ENCODE measurements at places on chromosomes 5 and 9.

DNA sequence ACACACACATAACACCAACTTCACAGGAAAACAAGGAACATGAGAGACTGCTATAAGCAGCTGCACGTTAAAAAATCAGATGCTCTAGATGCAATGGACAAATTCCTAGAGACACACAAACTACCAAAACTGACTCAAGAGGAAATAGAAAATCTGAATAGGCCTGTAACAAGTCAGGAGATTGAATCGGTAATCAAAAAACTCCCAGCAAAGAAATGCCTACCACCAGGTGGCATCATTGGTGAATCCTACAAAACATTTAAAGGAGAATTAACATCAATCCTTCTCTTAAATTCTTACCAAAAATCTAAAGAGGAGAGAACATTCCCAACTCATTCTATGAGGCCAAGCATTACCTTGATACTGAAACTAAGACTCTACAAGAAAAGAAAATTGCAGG is 54.9 kb downstream of the NDST1 start:
- no peak for DNase-seq

- DNase-seq: no peak
Measured at GRCh38 chr5:37739817-37740261, 100.0 kb downstream of the GDNF start.

DNA sequence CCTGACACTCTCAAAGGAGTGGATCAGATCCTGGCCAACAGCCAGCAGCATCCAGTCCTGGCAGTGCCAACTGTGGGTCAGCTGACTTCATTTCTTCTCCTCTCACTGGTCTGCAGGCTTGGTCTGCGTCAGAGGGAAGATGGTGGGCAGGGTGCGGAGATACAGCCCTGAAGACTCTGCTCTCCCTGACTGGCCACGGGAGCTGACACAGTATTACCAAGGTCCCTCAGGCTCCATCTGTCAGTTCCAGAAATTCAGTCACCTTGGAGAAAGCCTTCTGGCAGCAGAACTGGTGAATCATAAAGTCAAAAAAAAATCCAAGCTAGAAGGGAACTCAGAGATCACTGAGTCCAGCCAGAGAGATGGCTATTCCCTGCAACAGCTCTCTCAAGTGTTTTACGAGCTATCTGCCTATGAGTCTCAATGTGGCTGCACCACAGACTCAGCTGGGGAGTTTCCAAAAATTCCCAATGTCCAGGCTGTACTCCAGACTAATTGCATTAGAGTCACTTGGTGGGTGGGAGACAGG is 27.9 kb downstream of the C1QTNF2 start:
- no peak for DNase-seq

DNA sequence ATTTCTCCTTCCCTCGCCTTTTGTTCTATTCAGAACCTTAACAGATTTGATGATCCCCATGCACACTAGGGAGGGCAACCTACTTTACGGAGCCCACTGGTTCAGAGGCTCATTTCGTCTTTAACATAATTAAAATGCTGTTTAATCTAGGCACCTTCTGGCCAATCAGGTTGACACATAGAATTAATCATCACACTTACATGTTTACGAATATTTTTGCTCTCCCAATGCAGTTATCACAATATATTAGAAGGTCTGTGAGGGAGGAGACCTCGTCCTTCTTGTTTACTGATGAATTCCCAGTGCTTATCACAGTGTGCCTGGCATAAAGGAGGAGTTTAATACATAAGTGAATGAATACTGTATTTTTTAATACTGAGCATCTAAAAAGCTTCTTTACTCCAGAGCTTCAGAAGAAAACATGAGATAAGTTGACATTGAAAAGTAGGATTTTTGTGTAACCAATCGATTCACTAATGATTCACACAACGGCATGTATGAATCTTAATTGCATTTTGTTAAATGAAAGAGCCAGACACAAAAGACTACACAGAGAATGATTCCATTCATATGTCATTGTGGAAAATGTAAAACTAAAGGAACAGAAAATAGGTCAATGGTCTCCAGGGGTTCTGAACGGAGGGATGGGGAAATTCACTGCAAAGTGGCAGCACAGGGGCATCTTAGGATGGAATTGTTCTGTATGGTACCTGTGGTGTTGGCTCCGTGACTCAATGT is 78.6 kb upstream of the VCAN start:
- DNase-seq: no peak

DNA sequence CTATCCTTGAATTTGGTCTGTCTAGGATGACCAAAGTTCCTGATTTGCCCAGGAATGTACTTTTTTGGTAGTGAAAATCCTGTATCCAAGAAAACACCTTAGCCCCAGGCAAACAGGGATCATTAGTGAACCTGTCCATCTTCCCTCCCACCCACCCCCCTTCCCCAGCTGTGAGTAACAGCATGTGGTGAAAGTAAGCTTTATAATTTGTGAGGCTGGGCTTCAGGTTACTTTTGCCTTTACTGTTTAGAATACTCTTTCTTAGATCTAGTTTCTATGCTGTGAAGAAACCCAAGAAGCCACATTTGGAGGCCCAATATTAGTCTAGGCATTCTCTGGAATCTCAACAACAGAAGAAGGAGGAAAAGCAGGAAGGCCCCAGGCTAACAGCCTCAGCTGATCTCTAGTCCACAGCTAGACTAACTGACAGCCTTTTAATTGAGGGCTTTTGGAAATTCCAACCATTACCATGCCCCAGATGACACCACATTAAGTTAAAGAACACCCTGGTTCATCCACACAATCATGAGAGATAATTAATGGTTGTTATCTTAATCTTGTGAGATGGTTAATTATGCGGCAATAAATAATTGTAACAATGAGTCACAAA is 703.0 kb upstream of the NUDT12 start:
- no peak for DNase-seq

GRCh38 chr9:134988706-134989105 is 71.0 kb upstream of the FCN1 start:
- DNase-seq: no peak

DNA sequence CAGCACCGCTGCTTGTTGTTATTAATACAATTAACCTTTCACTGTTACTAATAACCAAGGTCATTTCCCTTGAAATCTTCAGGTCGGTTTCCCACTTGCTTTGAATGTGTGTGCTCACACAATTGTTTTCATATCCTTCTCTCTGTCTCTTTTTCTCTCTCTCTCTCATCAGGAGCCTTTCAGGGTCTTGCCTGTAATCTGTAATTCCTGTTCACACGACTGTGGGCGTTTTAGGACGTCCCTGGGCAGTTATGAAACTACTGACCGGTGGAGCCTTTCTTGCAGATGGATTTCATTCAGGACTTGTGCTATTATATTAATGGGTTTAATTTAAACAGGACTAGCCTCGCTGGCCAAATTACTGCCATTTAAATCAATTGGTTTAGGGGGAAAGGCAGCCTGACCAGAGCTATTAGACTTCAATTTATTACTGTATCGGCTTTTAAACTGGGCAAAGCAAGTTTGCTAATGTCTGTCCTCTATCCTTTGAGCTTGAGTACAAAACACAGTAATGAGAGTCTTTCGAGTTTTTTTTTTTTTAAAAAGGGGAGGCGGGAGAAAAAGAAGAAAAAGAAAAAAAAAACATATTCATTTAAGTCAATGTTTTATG is 316.0 kb upstream of the TLE4 start:
- DNase-seq: no peak

DNA sequence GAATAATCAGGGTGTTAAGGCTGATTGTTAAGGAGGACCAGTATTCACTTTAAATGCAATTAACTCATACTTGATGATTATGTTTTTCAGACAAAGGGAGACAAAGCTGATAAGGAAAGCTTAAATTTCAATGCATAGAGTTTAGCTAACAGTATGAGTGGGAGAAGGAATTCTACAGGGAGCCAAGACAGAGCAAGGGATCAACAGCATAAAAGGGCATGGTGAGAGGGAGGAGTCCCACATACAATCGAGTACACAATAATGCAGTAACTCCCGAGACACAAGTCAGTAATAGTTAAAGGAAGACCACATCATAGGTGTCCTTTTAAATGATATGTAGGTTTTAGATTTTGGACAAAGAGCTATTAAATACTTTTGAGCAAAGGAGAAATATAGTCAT is 191.7 kb upstream of the PTPRD start:
- no peak for DNase-seq

- DNase-seq: no peak
Measured at GRCh38 chr9:130101915-130102314, 48.2 kb downstream of the GPR107 start.

GRCh38 chr5:17241635-17242034 is 24.2 kb downstream of the BASP1 start:
- DNase-seq: no peak

DNA sequence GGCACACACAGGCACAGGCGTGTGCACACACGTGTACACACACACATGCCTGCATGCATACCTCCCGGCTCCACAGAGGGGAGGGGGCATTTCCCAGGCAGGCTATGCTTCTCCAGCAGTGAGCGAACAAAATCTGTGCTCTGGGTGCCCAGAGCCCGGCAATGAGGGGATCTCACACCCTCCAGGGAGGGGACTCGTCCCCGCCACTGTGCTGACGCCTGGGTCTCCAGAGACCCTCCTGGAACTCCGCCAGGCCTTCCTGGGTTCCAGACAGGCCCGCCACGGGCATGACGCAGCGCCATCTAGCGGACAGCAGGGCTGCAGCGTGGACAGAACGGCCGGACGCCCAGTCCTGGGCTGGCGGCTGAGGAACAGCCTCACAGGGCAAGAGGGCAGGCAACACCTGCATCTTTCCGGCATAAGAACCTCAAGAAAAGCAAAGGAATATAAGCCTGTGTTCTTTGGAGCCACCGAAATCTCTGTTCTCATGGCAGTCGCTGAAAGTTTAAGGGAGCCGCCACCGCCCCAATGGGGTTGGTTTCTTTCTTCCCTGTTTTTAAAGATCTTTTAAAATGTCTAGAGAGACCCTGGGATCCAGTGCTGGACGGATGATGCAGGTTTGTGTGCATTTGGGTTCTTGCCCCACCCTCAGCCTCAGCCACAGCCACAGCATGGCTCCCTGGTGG is 135.6 kb upstream of the PPP1R26 start:
- peak; percentile 87 for DNase-seq

DNA sequence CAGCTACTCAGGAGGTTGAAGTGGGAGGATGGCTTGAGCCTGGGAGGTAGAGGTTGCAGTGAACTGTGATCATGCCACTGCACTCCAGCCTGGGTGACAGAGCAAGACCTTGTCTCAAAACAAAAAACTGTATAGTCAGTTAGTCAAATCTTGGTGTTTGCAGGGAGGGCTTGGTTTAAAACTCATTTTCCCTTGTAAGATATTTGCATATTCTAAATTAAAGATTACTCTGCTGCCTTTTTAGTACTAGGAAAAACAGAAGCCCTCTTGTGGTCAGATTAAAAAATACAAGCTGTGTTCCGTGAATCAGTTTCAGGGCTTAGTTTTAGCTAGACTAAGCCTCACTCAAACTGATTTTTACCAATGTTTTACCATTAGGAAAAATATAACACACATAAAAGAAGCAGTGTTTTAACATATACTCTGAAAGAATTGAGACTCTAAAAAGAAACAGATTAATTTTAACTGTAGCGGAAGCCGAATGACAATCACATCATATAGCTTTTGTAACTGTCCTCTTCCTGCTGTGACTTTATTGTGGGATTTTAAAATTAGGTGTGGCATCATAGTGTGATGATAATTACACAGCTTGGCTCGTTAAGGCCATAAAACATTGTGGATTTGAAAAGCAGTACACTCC is 84.9 kb upstream of the BASP1 start:
- no peak for DNase-seq

GRCh38 chr5:77292026-77292757 is 81.7 kb downstream of the PDE8B start:
- DNase-seq: no peak

GRCh38 chr5:16412556-16412955 is 53.0 kb downstream of the ZNF622 start:
- no peak for DNase-seq

- DNase-seq: no peak
Measured at GRCh38 chr9:104774132-104774531, 10.2 kb downstream of the NIPSNAP3B start.

- DNase-seq: no peak
Measured at GRCh38 chr9:132810314-132810713, 67.8 kb downstream of the AK8 start.

- no peak for DNase-seq
Measured at GRCh38 chr9:137069508-137070091, 757 bp downstream of the SAPCD2 start.

All from pancreas (tissue), 10 donors.